NCI-H1417 (cell line): ENCODE measurements at places on chromosomes 4 and X.
A peak's percentile ranks its signal among the peaks of the same experiment; 100 is the strongest.

GRCh38 chr4:106165351-106166010 is 150.5 kb downstream of the TBCK start:
- no peak for DNase-seq

DNA sequence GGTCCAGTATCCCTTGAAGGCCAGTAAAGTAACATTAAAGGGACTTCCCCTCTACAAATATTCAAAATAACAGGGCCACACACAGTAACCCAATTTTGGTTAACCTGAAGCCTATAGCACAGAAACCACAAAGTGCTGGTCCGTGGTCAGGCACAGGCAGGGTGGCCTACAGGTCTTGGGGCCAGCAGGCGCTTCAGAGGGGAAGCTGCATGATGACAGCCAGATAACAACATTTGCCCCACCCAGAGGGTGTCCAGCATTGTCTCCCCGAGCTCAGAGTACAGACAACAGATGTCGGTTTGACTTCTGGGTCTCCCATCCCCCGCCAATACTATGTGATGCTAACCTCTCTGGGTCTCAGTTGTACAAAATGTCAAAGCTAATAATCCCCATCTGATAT is 51.1 kb downstream of the SH3KBP1 start:
- no peak for DNase-seq

DNA sequence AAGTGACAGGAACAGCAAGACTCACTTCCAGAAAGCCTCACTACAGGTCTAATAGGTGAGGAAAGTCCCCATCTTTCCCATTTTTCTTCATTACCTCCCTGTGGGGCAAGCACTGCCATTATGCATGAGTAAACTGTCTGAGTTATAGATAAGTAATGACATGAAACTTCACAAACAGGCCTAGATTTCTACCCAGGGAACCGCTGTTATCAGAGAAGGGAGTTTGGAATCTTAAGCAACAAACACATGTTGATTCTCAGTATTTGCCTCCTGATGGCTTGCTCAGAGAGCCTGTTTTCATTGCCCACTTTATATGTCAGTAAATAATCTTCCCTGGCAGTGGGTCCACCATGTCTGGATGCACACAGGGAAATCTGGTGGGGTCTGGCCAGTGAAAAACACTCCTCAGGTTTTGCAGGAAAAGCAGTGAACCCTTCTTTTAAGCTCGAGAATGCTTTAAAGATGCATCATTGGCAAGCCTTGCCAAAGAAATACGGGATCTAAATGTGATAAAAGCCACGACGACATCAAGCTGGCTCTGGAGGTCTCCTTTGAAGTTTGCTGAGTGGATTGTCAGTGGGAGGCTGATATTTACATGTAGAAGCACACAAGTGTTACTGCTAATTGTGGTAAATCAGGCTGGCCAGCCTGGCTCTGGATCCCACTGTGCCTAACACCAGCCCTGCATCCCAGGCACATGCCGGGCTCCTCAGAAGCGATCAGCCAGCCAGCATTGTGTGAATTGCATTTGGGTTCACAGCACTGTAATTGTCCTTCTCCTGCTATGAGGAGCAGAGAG is 25.2 kb downstream of the PDGFRA start:
- no peak for DNase-seq

GRCh38 chr4:73761856-73762255 is 21.5 kb downstream of the CXCL8 start:
- peak; percentile 4 for DNase-seq

GRCh38 chrX:120585702-120586101 is 18.2 kb upstream of the MCTS1 start:
- DNase-seq: no peak

GRCh38 chr4:79233820-79234219 is 92.0 kb downstream of the NAA11 start:
- DNase-seq: no peak

DNA sequence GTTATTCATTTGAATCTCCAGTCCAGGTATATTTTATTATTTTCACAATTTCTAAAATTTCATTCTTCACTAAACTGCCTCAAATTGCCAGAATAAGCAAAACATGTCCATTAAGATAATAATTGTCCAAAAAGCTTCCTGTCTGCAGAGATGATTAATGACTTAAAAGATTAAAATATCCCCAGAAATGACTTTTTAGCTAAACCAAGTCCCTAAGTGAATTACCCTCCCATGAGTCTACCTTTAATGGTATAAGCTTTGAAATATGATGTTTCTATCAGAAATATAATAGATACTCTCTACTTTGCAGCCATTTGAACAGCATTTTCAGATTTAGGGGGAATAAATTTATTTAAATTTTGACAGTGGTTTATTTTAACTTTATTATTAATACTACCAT is 289.2 kb upstream of the EMCN start:
- no peak for DNase-seq

DNA sequence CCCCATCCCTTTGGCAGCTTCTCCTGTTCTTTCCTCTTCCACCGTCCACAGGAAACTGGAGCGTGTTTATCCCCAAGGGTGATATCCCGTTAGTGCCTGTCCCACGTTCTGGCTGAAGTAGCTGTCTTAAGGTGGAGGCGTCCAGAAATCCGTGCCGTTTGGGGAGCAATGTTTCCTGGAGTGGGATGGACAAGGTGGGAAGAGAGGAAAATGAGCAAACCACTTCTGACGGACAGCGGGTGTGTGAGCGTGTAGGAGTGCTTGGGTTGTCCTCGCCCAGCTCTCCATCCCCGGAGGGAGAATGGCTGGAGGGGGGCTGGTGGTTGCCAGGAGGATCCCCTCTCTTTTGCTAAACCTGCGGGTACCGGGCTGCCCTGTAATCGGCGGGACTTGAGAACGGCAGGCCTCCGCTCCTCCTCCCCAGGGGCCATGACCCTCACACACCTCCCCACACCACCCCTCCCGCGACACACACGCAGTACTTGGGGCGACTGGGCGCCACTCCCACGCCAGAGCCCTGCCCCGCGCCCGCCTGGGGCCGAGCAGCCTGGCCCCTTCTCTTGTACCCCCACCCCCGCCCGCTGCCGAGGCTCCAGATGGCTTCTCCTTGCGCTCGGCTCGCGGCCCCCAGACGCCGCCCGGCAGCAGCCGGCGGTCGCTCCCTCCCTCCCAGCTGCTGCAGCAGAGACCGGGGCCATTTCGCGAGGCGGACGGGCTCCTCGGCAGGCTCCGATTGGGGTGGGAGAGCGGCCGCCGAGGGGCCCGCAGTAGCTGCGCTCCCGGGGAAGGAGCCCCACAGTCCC is 13.9 kb upstream of the PRDM8 start:
- DNase-seq: no peak

DNA sequence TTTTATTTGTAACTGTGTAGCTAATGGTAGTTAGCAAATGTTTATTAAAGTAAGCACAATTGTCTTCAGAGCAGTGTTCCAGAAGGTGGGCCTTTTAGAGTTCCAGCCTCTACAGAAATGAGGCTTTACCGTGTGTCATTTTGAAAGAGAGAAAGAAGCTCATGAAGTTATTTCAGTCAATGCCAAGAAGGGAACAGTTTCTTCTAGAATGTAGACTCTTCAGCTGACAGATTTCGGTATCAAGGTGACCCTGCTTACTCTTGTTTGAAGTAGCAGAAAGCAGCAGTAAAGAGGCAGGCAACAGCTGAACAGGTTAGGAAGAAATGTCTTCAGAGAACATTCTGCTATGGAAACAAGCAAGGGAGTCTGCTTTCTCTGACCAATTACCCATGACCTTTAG is 93.6 kb downstream of the TASL start:
- DNase-seq: no peak

GRCh38 chrX:10932842-10933440 is 178.2 kb upstream of the HCCS start:
- DNase-seq: peak; percentile 22

- no peak for DNase-seq
Observed at GRCh38 chr4:42845586-42845985, 46.9 kb upstream of the GRXCR1 start.

- DNase-seq: no peak
Observed at GRCh38 chrX:7828594-7828993, 14.4 kb upstream of the VCX start.

GRCh38 chr4:134327274-134328122 is 125.9 kb upstream of the PABPC4L start:
- no peak for DNase-seq

GRCh38 chr4:108466936-108467902 is 153.2 kb upstream of the RPL34 start:
- DNase-seq: peak; percentile 23

DNA sequence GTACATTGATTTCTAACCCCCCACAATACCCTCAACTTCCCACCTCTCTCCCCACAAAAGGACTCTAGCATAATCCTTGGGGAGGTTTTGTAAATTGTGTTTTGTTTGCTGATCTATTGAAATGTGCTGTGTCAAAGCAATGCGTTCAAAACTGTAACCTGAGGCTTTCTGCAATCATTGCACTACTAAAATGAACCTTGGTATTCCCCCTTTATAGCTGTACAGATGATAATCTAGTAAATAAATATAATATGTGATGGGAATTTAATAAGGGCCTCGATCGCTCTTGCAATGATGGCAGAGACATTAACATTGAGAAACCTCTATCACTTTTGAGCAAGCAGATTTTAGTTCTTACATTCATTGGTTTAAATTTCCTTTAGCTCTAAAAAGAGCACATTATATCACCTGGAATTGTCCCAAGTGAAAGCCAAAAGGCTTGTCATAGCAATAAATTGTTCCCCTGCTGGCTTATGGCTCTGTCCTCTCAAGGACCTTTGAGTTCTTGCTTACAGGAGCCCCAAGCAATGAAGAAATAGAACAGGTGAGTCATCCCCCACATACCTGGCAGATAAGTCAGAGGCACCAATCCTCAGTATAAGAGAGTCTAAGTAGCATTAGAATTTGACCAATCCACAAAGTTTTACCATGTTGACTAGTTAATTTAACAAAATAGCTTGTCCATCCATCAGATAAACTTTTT is 18.4 kb upstream of the ACE2 start:
- DNase-seq: no peak

DNA sequence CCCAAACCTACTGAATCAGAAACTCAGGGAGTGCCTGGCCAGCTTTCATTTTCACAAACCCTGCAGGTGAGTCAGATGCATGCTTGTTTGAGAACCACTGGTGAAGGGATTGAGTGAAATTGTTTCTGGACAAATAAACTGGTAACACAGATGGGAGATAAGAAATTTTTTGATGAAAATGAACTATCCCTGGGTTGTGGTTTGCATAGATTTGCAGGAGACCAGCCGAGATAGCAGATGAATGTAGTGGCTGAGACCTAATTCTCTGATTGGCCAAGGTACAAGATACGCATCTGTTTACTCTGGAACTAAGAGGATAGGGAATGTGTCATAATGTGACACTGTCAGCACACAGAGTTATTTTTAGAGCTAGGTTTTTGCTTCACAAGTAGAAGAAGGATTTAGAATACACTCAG is 117.8 kb upstream of the NOCT start:
- DNase-seq: peak; percentile 80

GRCh38 chr4:139528377-139529005 is 27.5 kb downstream of the SETD7 start:
- no peak for DNase-seq

- no peak for DNase-seq
Observed at GRCh38 chrX:70916754-70917153, 8.2 kb upstream of the TEX11 start.

- no peak for DNase-seq
Observed at GRCh38 chr4:133320576-133321170, 171.6 kb downstream of the PCDH10 start.

DNA sequence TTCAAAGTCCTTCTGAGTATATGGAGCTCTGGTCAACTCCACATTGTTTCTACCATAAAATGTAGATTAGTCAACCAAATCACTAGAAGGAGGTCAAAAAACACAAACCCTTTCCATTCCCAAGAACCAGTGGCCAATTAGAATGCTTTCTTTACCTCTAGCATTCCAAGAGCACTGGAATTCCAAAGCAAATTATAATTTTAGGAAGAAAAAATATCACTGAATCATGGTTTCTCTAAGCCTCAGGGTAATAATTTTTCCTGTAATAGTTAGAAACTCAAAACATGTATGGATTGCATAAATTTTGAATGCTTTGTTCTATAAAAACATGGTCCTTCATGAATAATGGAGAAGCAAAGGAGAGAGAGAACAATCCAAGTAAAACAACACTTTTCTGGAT is 39.5 kb downstream of the LEF1 start:
- DNase-seq: no peak

GRCh38 chrX:130805903-130806302 is 97.1 kb downstream of the ENOX2 start:
- DNase-seq: no peak

- DNase-seq: no peak
Observed at GRCh38 chrX:46758163-46758955, 559 bp downstream of the SLC9A7 start.

DNA sequence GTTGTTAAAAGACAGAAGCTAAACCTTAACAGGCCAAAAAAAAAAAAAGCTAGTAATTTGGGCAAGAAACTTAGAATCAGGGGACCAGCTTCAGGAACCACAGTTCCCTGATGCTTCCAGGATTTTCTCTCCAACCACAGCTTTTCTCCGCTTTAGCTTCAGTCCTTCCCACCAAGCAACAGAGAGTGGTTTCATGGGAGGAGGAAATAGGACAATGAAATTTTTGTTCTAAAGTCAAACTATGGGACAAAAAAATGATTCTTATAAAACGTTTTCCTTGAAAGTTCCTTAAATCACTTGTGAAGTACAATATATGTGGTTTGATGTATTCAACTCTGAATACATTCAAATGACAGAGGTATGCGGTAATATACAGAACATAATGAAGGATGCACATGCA is 71.0 kb upstream of the DHX15 start:
- DNase-seq: no peak

DNA sequence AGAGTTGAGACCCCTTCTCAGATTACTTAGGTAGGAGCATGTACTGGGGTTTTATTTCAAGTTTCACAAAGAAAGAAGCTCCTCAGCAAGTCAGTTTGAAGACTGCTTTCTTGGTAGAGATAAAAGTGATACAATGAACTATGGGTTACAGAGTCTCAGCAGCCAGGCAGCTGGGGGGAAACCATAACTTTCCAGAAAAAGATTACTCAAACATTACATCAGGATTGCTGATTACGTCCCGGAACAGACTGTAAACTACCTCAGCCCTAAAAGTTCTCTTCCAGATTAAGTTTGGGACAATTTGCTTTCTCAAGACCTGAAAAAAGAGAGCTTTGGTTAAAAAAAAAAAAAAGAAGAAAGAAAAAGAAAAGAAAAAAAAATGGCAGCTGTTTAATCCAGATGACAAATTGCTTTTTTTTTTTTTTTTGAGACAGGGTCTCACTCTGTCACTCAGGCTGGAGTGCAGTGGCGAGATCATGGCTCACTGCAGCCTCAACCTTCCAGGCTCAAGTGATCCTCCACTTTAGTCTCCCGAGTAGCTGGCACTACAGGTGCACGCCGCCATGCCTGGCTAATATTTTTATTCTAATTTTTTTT is 16.6 kb downstream of the SAT1 start:
- no peak for DNase-seq

DNA sequence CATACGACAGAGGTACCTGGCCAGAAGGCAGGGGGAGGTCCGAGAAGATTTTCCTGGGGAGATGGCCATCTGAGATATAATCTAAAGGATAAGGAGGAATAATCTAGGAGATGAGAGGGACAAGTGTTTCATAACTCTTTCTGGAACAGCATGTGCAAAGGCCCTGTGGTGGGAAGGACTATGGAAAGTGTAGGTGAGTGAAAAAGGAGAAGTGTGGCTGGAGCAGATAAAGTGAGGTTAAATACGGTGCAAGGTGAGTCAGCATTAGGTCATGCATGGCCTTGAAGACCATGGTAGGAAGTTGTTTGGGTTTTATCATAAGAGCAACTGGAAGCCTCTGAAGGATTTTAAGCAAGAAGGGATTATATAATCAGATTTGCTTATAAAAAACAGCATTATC is 34.6 kb upstream of the MTM1 start:
- no peak for DNase-seq

- no peak for DNase-seq
Observed at GRCh38 chr4:66524781-66525180, 854.5 kb upstream of the EPHA5 start.
